ENCODE measurements at places on chromosomes 3 and 15. TPM values are rescaled to one million over a fixed set of nuclear protein-coding genes. Genes with fewer than 3 reads are reported as not detected.

DNA sequence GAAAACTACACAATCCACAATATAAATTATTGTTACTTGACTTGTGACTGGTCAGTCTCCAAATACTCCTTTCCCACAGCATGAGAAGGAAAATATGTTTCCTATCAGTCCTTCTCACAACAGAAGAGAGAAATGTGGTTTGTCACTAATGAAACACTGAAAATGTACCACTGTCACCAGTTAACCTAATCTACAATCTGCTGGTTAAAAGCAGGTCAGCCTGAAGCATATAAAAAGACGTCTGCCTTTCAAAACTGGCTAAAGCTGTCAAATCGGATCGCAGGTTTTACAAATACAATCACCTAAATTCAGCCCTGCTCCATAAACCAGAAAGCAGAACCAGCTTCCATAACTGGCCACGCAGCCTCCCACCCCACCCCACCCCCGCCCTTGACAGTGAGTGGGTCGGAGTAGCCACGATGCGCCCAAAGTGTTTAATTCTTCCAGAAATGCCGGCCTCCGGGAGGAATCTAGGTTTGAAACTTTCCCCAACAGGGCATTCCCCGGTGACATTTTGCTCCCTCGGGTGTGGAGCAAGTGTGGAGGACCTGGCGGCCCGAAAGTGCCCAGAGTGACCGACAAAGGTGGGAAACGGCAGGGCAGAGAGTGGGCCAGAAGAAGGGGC lies 682 bp downstream of the ETFA start:
- DNase-seq: no peak

DNA sequence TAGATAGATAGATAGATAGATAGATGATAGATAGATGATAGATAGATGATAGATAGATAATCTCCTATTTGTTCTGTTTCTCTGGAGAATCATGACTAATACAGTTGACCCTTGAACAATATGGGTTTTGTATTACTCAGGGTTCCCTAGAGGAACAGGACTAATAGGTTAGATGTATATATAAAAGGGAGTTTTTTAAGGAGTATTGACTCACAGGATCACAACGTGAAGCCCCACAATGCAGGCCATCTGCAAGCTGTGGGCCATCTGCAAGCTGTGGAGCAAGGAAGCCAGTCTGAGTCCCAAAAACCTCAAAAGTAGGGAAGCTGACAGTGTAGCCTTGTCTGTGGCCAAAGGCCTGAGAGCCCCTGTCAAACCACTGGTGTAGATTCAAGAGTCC lies 67.6 kb downstream of the PYDC2 start:
- no peak for DNase-seq

DNA sequence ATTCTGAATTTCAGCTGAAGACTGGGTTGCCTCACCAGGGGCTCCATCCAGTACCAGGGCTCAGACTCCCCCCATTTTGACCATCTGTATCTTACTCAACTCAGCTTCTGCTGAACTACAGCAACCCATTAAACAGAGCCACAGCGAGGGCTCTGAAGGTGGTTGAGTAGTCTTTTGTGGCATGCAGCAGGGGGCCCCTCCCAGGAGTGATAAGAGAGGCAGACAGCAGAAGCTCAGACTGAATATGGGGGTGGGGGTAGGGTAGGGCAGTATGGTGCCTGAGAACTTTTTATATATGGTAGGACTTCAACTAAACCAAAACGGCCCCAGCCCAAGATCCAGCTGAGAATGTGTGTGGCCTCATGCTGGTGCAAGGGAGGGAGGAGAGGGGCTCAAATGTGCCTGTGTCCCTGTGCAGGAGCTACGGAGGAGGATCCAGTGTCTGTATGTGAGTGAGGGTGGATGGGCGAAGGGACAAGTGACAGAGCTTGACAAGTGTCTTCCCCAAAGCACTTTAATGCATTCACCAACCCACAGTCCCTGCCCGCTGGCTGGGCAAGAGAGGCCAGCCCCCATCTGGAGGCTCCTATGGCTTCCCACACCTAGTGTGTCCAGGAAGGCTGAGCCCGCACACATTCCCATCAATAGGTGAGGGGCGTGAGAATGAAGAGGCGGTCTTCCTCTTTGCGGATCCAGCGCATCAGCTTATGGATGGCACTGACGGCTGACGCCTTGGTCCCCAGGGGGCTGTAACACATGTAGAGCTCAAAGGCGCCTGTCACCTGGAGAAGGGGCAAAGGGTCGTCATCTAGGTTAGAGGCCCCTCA lies 4.9 kb upstream of the MST1R start:
- no peak for DNase-seq

THUMPD3 gene
- total RNA-seq: 58.4 TPM

CKMT1B gene
- total RNA-seq: 36.7 TPM

GRCh38 chr15:69156736-69157381 lies 3.6 kb upstream of the GLCE start:
- DNase-seq: peak; percentile 33

ECT2 gene
- total RNA-seq: 81.3 TPM

ITIH3 gene
- not detected for total RNA-seq

DNA sequence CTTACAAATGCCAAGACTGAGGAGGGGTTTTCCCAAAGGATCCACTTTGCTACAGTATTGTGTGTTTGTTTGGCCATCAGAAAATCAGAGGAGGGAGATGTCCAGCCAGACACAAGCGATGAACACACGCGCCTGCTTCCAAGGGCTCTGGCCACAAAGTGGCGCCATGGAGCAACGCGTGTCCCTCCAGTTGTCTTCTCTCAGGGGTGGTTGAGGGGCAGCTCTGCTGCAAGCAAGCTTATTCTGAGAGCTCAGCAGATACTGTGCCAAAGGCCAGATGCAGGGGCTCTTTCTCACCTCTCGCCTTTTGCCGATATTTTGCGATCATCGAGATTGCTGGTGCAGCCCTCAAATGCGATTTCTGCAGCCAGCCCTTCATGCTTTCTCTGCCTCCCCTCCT lies 88.9 kb upstream of the OSBPL11 start:
- DNase-seq: peak; percentile 79

GOLGA6L22 gene
- not detected for total RNA-seq

DNA sequence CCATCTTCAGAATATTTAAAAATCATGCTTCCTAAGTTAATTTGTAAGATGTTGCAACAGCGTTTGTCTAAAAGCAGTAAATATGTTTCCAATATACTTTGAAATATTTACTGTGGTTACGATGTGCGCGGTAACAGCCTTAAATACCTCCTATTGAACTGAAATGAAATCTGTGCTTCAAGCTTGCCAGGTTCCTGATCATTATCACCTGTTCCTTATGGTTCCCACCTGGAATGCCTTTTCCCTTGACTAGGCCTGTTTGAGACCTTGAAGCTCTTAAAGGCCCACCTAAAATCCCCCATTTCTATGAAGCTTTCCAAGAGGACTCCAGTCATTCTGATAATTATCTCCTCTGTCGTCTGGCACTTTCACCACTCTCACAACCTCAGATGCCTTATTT lies 146.7 kb downstream of the NAALADL2 start:
- no peak for DNase-seq

DNA sequence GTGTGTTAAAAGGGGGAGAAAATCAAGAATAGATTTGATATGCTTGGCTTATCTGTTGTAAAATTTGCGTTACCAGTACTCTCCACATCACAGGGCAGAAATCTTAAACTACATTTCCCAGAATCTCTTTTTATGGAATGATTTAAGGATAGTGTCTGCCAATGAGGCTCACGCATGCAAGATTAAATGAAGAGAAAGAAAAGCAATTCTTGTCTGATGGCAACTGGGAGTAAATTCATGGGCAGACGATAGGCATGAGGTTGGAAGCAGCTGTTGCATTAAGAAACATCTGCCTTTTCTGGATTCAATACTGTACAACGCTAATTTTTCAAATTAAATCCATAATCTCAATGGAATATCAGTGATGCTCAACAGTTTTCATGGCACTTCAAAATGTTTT lies 27.2 kb upstream of the ANKRD28 start:
- no peak for DNase-seq

GRCh38 chr3:190072856-190073255 lies 47.8 kb downstream of the P3H2 start:
- DNase-seq: no peak

SAMD7 gene
- total RNA-seq: not detected

- no peak for DNase-seq
Measured at GRCh38 chr15:83651541-83651940, 2.4 kb upstream of the ADAMTSL3 start.

ERICH6 gene
- not detected for total RNA-seq

- no peak for DNase-seq
Measured at GRCh38 chr3:11553436-11554235, 90.1 kb downstream of the VGLL4 start.

- DNase-seq: no peak
Measured at GRCh38 chr15:42604894-42605744, 29.7 kb downstream of the STARD9 start.

MAGI1 gene
- 65.7 TPM for total RNA-seq

SEMA3F gene
- 14.3 TPM for total RNA-seq

GRCh38 chr3:66481071-66482017 lies 19.5 kb downstream of the LRIG1 start:
- no peak for DNase-seq

DNA sequence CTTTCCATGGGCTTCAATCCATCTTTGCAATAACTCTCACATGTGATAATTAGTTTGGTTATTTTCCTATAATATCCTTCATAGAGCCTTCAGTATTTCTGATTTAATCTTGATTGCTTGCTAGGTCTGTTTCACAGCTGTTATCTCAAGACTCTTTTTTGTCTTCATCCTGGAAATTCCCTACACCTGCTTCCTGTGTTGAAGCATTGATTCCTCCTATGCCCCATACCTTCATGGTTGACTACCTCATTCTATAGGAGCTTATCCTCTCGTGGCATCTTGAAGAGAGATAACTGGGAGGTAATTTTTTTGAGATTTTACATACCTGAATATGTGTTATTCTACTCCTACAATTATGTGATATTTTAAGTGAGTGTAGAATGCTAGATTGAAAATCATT lies 26.7 kb downstream of the PIK3CA start:
- DNase-seq: no peak

IL12A gene
- 0.50 TPM for total RNA-seq

GRCh38 chr15:70995383-70995970 lies 102.9 kb downstream of the LRRC49 start:
- no peak for DNase-seq

- no peak for DNase-seq
Measured at GRCh38 chr3:55180936-55181535, 253.2 kb upstream of the LRTM1 start.

DNA sequence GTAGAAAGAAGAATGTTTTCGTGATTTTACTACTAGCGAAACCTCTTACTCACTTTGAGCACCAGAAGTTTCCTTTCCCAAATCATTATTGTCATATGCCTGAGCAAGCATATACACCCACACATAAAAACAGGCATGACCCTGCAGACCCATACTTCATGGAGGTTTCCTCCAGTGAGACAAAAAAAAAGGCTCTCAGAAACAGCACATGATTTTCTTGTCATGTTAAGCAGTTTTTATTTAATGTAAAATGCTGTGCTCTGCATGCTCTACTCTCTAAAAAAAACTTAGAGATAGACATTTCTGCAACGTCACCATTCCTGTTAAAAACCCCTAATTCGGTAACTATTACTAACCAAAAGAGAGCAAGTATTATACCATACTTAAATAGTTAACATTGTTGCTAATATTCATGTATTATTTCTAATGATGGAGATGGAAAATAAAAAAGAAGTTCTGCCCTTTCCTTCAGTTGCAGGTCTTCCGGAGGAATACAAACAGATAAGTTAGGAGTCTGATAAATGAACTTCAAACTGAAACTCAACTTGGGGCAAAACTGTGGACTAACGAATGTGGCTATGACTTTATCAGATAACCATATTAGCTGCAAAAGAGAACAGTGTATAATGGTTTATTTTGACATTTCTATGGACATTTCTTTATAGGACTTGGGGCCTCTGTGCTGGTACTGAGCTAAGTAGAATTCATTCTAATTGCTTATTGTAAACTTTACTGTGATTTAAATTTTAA lies 15.9 kb downstream of the CD200R1 start:
- no peak for DNase-seq

ANAPC13 gene
- total RNA-seq: 40.8 TPM

CCK gene
- total RNA-seq: 0.37 TPM

- DNase-seq: no peak
Measured at GRCh38 chr3:66370179-66370578, 130.6 kb downstream of the LRIG1 start.

DNA sequence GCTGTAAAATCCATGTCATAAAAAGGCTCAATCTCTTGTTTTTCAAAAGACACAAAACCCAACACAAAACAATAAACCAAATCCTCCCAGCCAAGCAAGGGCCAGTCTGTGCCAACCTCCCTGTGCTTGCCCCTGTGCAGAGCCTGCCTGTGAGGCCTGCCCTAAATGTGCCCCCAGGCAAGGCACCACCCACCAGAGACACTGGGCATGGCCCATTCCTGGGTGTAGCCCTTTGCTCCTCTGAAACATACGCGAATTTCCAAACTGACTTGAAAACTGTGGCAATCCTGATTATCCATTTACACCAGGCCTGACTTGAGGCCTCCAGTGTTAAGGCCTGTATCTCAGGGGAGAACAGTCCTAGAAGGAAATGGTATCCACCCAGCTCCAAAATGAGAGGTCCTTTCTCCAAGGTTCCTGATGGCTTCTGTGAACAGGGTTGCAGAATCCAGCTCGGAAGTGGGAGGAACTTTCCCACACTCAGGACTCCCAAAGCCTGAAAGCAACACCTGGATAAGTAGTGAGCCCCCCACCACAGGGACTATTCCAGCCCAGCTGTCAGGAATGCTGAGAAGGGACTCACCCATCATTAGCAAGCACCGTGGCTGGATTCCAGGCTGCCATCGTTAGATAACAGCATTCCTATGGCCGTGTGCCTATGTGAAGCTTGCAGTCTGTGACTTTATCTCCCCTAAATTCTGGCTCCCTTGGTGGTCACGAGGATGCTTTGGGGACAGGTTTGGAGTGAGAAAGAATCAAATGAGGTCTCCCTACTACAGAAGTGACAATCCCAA lies 61.8 kb downstream of the CACNA2D2 start:
- no peak for DNase-seq

DNA sequence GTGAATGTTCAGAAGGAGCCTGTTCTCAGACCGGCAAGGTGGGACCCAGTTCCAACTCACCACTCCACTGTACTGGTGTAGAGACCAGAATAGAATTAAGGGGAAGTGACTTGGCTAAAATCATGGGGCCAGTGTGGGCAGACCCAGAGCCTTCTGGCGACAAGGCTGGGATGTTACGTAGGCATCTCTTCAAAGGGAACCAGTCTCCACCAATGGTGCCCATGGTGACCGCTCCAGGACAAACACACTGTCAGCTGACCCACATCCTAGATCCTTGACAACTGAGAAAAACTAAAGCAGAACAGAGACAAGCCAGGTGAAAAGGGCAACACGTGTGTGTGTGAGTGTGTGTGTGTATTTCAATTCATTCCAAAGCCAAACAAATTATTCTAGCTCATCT lies 321.7 kb upstream of the FRG2C start:
- DNase-seq: no peak

DNA sequence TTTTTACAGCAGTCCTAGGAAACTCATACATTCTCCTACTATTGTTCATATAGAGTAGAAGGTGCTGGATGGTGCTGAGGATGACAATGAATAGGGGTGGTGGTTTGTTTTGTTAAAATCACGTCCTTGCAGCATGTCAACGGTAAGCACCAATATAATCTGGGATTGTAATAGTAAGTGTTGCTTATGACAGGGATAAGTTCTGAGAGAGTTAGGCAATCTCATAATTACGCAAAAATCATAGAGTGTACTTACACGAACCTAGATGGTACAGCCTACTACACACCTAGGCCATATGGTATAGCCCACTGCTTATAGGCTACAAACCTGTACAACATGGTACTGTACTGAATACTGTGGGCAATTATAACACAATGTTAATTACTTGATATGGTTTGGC lies 64.3 kb upstream of the TSPAN3 start:
- DNase-seq: no peak

- no peak for DNase-seq
Measured at GRCh38 chr3:23236890-23237289, 33.8 kb downstream of the UBE2E2 start.

All from H9 (cell line).